ENCODE measurements at places on chromosomes 16 and 17.
A peak's percentile ranks its signal among the peaks of the same experiment; 100 is the strongest.

DNA sequence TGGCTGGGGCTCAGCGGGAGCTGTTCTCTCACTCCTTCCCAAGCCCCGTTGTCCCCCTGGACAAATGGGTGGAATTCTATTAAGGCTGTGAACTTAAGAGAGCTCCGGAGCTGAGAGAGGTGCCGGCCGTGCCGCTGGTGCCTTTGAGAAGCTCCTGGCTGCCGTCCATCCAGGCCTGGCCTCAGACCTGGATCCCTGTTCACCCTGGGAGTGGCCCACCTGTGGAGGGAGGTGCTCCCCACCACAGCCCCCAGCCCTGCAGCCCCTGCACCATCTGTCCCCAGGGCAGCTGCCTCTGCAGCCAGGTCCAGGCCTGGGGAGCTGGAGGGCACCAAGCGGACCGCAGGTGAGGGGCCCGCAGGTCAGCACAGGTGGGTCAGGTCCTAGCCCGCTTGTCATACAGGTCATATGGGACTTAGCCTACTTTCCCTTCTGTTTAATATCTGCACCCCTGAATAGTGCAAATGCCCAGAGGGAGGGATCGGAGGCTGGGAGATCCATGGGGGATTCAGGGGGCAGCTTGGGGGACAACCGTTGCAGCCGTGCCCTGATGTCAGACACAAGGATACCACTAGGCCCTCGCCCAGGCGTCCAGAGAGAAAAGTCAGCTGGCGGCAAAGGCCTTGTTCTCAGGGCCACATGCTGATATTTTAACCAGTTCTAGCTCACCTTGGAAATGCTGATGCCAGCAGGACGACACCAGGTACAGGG is 15.2 kb upstream of the METRNL start:
- DNase-seq: peak; percentile 17

DNA sequence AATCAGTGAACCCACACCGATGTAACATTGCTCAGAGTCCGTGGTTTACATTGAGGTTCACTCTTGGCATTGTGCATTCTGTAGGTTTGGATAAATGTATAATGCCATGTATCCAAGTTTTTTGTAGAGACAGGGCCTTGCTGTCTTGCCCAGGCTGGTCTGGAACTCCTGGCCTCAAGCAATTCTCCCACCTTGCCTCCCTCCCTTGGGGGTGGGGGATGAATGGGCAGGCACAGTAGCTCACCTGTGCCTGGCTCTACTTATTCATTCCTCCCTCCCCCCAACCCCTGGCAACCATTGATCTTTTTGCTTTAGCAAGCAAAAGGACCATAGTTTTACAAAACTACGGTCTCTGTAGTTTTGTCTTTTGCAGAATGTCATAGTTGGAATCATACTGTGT is 181.4 kb downstream of the SPECC1 start:
- no peak for DNase-seq

- DNase-seq: no peak
These were observed 21.1 kb downstream of the ARHGAP27 start for GRCh38 chr17:45411348-45412105.

- no peak for DNase-seq
These were observed 42.5 kb upstream of the ENDOV start for GRCh38 chr17:80372456-80372855.

DNA sequence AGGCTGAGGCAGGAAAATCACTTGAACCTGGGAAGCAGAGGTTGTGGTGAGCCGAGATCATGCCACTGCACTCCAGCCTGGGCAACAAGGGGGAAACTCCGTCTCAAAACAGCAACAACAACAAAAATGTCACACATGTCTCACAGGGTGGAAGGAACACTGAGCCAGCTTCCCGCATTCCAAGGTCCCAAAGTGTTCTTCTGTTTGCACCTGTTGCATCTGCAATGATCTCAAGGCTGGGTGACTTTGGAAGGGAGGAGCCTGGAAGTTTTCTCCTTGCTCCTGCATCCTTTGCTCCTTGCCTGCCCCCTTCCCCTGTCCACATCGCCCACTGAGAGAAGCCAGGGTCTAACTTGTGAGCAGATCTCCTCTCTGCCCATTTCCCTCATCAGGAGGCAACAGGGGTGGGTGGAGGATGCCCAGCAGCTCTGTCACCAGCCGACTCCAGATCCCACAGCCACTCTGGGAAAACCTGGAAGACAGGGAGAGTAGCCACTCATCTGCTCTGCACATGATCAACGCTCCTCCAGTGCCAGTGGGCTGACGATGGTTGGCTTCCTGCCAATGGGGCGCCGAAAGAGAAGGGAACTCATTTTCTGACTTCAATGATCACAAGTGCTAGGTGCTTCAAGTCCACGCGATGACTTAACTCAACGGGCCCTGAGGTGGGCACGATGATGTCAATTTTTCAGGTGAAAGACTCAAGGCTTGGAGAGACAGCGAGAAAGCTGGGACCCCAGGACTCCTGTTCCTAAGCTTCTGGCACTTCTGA is 12.6 kb downstream of the CHST6 start:
- no peak for DNase-seq

GRCh38 chr17:74161503-74161875 is 42.0 kb upstream of the RPL38 start:
- DNase-seq: no peak

DNA sequence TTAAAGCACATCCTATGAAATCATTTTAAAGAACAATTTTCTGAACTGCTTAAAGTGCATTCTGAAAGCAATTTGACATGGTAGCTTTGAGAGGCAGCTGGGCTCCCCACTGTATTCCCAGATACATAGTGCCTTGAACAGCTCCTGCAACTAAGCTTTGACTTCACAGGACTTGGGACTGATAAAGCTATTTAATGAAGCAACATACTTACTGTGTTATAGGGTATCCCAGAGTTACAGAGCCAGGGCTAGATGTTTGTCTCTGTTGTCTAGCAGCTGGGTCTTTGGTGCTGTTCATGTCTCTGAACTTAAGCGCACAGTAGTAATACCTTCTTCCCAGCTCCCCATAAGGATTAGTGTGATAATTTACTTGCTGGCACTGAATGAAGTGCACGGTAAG is 862 bp downstream of the ACSM1 start:
- DNase-seq: no peak

- no peak for DNase-seq
These were observed 4.3 kb upstream of the MBTPS1 start for GRCh38 chr16:84121007-84121406.

DNA sequence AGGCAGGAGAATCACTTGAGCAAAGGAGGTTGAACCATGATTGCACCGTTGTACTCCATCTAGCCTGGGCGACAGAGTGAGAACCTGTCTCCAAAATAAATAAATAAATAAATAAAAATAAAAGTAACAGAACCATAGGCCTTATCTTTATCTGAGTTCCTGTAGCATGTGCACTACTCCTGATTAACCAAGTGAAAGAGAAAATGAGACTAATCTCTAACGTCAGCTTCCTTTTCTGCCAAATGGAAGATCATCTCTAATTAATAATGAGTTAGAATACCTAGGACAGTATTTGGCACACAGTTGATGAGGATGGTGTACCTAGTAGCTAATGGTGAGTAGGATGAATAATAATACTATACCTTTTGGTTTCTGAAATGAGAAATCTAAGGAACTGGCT is 520.4 kb downstream of the WWOX start:
- no peak for DNase-seq

Data from omental fat pad (tissue), 4 donors.